Activated CD4-positive, CD25-positive, alpha-beta regulatory T cell treated with anti-CD3 and anti-CD28 coated beads, Interleukin-2, amount 50 U/mL, for 72 hours (primary cell): ENCODE measurements at places on chromosomes 11 and 22.

DNA sequence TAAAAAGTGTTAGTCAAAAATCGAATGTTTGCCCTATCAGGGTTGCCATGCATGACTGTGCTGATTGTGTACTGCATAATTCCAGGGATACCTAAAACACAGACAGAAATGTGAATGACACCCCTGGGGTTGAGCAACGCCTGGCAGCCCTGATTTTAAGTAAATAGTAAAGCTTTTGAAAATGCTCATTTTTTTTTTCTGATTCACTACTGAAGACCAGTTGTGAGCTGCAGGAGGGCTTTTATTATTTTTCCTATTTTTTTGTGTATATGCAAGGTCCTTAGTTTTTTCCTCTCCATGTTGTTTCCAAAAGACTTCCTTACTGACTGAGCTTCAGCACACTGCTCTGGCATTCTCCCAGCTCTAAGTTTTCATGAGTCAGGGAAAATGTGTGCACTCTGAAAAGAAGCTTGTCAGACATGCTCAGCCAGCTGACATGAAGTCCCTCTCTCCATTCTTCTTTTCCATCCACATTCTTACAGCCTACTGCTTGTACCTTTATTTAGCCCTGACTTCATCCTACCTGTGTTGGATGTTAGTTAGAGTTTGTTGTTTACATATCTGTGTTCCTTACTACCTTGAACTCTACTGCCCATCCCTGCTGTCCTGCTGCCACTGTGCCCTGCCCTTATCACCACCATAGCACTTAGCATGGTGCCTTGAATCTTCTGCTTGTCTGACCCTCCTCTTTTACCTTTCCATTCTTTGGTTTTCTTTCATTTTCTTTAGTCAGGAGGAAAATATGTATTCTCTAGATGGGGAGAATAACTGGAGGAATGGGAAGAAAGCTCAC, 79.5 kb downstream of the HORMAD2 start:
- no peak for DNase-seq

DNA sequence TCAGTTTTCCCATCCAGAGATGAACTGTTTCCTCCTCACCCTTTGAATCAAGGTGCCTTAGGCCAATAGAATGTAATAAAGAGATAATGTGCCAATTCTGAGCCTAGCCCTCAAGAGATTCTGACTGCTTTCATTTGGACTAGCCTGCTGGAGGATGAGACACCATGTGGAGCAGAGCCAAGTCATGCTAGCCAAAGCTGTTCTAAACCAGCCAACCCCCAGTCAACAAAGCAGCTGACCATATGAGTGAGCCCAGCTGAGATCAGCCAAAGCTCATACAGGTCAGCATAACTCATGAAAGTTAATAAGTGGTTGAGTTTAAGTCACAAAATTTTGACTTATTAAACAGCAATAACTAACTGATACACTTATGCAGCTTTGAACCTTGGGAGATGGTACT, 66.7 kb upstream of the DBX1 start:
- no peak for DNase-seq

GRCh38 chr22:48089601-48090331, 1327.3 kb downstream of the TBC1D22A start:
- DNase-seq = no peak

- no peak for DNase-seq
Observed at GRCh38 chr11:7538031-7538430, 24.2 kb downstream of the PPFIBP2 start.

DNA sequence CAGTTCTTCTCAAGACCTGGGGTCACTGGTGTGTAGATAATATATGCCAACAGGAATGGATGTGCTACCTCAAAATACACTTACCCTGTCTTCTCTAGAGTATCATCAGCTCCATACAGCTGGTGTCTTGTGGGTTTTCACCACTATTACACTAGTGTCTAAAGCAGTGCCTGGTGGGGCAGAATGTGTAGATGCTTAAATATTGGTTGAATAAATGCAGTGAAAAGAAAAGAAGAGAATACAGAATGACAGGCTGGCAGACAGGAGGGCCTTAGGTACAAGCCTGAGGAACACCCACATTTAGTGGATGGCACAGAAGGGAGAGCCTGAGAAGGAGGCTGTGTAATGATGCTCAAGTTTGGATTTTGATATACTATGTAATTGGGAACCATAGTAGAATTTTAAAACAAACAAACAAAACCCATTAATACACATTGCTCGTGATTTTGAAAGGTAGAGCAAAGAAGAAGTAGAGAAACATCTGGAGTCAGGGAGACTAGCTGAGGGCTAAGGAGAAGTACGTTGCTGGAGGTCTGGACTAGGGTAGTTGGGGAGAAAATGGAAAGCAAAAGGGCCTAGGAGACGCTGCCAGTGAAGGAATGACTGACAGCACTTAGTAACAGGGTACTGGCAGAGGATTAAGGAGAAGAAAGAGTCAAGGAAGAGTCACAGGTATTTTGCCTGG, 20.5 kb upstream of the RAG2 start:
- no peak for DNase-seq

DNA sequence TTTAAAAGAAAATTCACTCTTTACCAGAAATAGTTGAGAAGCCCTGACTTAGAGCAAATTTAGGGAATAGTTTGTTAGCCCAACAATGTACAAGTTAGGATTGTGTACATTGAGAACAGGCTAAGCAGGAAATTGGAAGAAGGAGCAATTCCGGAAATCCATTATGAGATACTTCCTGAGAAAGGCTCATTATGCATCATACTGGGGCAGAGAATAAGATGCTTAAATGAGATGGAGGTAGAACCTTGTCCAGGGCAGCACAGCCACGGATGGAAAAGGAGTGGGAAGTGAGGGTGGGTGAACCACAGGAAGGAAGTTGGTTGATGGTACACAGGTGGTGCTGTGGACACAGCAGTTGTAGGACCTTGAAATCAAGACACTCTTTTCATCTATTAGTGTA, 180.2 kb downstream of the PGR start:
- DNase-seq = no peak

GRCh38 chr22:40511604-40512003, 124.9 kb downstream of the MRTFA start:
- no peak for DNase-seq

DNA sequence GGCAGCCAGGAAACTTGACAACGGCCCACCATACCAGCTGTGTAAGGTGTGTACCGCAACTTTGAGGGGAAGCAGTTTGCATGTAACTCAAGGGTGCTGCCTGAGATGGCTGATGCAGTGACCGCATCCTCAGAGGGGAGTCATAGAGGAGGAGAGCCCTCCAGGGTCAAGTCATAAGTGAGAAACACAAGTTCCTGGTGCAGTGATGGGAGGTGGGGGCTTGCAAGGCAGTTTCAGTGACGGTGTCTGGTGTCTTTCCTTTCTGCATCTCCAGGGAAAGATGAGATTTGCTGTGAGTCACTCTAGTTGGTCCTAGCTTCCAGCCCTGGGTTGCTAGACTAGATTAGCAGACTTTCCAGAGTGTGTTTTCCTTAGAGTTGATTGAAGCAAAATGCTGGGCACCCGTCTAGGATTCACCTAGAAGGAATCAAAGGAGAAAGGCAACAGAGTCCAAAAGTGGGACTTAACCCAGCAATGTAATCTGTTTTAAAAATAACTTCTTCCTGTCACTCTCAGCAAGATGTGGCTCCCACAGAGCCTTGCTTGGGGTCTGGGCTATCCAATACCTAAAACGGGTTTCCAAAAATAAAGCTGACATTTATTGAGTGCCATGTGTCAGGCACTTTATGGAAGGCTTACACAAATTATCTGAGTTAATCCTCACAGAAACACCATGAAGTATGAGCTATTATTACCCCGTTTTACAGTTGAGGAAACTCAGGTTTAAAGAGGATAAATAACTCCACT, 265.4 kb upstream of the PLET1 start:
- no peak for DNase-seq

DNA sequence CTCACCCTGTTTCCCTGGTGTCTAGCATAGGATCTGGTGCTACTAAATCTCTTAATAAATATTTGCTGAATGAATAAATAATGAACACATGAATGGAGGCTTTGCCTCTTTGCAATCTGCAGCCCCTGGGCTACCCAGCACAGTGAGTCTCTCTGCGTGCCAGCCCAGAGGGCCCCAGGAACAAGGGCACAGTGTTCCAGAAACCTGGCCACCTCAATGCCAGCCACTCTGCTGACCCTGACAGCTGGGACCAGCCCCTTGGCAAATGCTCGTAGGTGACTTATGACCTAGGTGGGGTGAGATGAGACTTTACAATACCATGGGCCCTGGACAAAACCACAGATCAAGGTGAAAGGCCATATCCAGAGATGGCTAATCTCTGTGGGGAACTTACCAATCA, 31.6 kb downstream of the UQCR10 start:
- DNase-seq = no peak

GRCh38 chr22:46070803-46071450, 79.4 kb upstream of the PPARA start:
- peak; percentile 45 for DNase-seq

DNA sequence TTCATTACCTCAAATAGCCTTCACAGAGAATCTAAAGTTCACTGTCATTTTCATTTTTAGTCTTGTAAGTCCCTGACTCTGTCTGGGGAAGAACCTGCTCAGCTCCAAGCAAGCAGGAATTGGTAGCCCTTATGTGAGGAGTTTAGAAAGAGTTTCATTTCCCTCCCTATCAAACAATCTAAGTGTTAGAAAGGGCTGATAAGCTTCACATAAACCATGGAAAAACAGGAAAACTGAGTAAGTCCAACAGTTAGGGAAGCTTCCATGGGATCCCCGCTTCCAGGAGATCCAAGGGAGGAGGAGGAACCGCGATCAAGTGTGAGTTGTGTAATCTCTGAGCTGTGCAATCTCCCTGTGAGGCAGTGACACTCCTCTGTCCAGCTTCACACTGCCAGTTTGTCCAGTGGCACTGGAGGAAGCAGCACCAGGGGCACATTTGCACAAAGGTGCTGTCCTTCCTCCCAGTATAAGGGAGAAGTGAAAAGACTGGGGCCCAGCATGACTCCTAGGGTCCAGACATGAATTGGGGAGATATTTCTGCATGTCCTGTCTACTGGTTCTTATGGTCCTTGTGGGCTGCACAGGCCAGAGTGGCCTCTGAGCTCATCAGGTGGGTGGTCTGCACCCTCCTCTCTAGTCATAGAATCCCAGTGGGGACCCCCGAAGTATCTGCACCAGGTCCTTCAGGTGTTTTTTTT, 4.3 kb downstream of the PRAME start:
- DNase-seq = no peak

- no peak for DNase-seq
Observed at GRCh38 chr11:93249459-93250220, 51.8 kb upstream of the SLC36A4 start.

GRCh38 chr22:33438273-33438672, 380.1 kb upstream of the SYN3 start:
- no peak for DNase-seq

DNA sequence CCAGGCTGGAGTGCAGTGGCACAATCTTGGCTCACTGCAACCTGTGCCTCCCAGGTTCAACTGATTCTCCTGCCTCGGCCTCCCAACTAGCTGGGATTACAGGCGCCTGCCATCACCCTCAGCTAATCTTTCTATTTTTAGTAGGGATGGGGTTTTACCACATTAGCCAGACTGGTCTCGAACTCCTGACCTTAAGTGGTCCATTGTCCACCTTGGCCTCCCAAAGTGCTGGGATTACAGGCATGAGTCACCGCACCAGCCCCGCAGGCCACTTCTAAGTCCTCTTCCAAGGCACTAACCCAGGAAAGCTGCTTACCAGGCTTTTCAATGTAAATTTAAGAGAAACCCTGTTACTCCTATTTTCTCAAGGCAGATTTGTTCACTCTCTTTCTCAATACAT, 50.4 kb downstream of the DENND5A start:
- no peak for DNase-seq

- no peak for DNase-seq
Observed at GRCh38 chr11:78350091-78350645, 67.5 kb downstream of the GAB2 start.

DNA sequence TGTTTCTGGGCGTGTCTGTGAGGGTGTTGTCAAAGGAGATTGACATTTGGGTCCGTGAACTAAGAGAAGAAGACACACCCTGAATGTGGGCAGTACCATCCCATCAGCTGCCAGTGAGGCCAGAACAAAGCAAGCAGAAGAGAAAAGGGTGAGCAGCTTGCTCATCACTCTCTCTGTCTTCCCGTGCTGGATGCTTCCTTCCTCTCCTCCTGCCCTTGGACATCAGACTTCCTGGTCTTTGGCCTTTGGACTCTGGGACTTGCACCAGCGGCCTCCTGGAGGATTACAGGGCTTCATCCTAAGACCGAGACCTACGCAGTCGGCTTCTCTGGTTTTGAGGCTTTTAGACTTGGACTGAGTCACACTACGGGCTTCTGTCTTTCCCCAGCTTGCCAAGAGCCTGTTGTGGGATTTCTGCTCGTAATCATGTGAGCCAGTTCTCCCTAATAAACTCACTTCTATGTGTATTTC, 18.8 kb downstream of the APOL2 start:
- DNase-seq = no peak

- DNase-seq = no peak
Observed at GRCh38 chr11:13314676-13315394, 37.2 kb downstream of the BMAL1 start.

DNA sequence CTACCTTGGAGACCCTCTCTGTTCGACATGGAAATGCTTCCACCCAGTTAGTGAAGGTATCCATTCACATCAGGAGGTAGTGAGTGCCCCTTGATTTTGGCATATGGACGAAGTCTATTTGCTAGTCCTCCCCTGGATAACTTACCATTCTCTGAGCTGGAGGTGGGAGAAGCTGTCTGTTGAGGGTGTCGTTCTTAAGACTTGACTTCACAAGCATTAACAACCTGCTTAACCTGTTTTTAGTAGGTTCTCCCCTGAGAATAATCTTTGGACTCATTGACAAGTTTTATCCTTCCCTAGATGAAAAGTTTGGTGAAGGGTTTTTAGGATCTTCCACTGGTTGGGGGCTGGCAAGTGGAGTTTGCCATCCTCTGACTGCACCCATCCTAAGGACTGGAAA, 1053.8 kb upstream of the CNTN5 start:
- DNase-seq = no peak

- DNase-seq = no peak
Observed at GRCh38 chr11:8685306-8685705, 2.7 kb downstream of the RPL27A start.

GRCh38 chr11:123448823-123449222, 18.8 kb downstream of the GRAMD1B start:
- DNase-seq = no peak
